ENCODE measurements at places on chromosomes 6 and 20. TPM values are rescaled to one million over a fixed set of nuclear protein-coding genes. Genes with fewer than 3 reads are reported as not detected.

Gene ZNF343
- 1.7 TPM for polyA plus RNA-seq

Gene PROKR2
- polyA plus RNA-seq, result not detected

Gene EDN3
- not detected for polyA plus RNA-seq

Gene NOX3
- not detected for polyA plus RNA-seq

Gene FAM209B
- polyA plus RNA-seq, result not detected

Gene KIF25
- not detected for polyA plus RNA-seq

Gene CYP39A1
- not detected for polyA plus RNA-seq

Gene SLC44A4
- polyA plus RNA-seq, result not detected

Gene LTB
- 1,173 TPM for polyA plus RNA-seq

Gene PPIL1
- polyA plus RNA-seq, result 34.2 TPM

Gene GABRR1
- not detected for polyA plus RNA-seq

Gene VIP
- polyA plus RNA-seq, result not detected

Gene OXT
- 0.53 TPM for polyA plus RNA-seq

Gene BPI
- not detected for polyA plus RNA-seq
